Osteocyte (in vitro differentiated cells): ENCODE measurements at places on chromosomes 16 and 17.

DNA sequence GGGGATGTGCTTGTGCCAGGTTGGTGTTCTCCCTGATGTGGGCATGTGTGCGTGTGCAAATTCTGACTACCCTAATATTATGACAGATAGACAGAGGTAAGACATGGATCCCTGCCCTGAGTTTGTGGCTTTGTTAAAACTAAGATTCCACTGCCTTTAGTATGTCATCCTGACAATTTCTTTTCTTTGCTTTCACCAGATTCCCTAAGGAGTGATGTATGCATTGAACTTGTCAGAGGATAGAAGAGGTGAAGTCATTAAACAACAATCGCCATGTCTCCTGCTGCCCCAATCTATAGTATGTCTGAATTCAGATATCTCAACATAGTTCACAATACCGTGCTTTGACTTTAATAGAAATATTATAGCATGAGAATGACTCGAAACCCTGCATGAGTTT is 137.1 kb upstream of the ELAC2 start:
- H3K27ac ChIP-seq, result no peak overlapping the region
- no peaks in the 10 kb centered on the region for H3K36me3 ChIP-seq
- peaks cover 5% of the 10 kb centered on the region for H3K27me3 ChIP-seq
- H3K4me3 ChIP-seq, result no peak overlapping the region

GRCh38 chr16:23410176-23410575 is 42.8 kb downstream of the COG7 start:
- H3K27ac ChIP-seq, result peak overlapping the region; percentile 42
- no peak for DNase-seq
- H3K4me3 ChIP-seq, result no peak overlapping the region

DNA sequence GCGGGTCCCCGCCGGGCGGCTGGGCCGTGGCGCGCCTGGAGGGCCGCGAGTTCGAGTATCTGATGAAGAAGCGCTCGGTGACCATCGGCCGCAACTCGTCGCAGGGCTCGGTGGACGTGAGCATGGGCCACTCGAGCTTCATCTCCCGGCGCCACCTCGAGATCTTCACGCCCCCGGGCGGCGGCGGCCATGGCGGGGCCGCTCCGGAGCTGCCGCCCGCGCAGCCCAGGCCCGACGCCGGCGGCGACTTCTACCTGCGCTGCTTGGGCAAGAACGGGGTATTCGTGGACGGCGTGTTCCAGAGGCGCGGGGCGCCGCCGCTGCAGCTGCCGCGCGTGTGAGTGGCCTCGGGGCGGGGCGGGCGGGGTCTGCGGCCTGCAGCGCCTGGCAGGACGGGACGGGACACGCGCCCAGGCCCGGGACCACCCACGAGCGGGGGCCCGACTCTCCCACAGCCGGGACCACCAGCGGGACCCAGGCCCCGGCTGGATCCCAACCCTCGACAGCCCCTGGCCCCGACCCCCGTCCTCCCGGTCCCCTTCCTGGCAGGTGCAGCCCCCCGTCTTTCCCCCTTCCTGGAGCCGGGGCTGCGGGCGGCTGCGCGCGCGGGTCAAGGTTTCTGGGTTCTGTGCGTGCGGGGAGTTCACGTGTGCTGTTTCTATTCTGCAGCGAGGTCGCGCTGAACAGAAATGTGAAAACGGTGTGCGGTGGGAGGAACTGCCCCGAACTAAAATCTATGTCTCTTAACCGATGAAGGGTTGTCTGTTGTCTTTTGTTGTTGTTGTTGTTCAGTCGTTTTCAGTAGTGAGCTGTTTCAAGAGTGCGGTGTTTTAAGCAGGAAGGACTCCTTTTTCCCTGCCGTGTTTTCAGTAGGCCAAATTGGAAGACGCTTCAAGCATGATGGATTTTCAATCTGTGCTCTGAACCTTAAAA is 705 bp downstream of the FOXK2 start:
- H3K36me3 ChIP-seq, result no peaks in the 10 kb centered on the region
- no peak for DNase-seq
- peak overlapping the region; percentile 82 for H3K27ac ChIP-seq
- peak overlapping the region; percentile 87 for H3K4me3 ChIP-seq

DNA sequence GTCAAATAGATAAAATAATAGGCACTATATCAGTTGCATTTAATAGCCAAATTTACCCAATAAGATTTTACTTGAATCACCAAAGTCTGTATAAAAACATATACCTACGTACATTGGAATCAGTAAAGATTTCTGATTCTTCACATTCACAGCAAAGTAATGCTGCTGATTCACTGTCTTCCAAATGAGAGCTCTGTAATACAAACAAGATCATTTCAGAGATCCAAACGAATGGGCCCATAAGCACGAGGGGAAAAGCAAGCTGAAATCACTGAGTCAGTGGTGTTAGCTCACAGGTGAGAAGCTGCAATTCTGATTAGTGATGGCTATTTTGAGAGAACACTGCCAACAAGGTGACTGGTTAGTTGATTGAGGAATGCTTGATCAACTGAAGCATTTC is 81.3 kb downstream of the SSH2 start:
- H3K27me3 ChIP-seq, result no peaks in the 10 kb centered on the region
- H3K36me3 ChIP-seq, result peaks cover 5% of the 10 kb centered on the region
- H3K4me3 ChIP-seq, result no peak overlapping the region
- no peak for DNase-seq
- H3K4me1 ChIP-seq, result peaks cover 15% of the 10 kb centered on the region
- no peak overlapping the region for H3K27ac ChIP-seq

GRCh38 chr16:54175552-54176375 is 110.8 kb downstream of the IRX3 start:
- H3K4me3 ChIP-seq, result no peak overlapping the region
- H3K36me3 ChIP-seq, result no peaks in the 10 kb centered on the region
- no peak for DNase-seq
- H3K27ac ChIP-seq, result no peak overlapping the region
- H3K4me1 ChIP-seq, result peaks cover 4% of the 10 kb centered on the region
- H3K27me3 ChIP-seq, result peaks cover 79% of the 10 kb centered on the region

- peaks cover 19% of the 10 kb centered on the region for H3K36me3 ChIP-seq
- no peak for DNase-seq
- peak overlapping the region; percentile 87 for H3K4me3 ChIP-seq
- H3K4me1 ChIP-seq, result peaks cover 33% of the 10 kb centered on the region
Measured at GRCh38 chr17:81683208-81683583, 401 bp downstream of the ARL16 start.

- DNase-seq, result no peak
- no peaks in the 10 kb centered on the region for H3K36me3 ChIP-seq
- no peaks in the 10 kb centered on the region for H3K4me1 ChIP-seq
- H3K27ac ChIP-seq, result no peak overlapping the region
- no peak overlapping the region for H3K4me3 ChIP-seq
Measured at GRCh38 chr17:49742166-49742638, 21.7 kb downstream of the FAM117A start.

- no peak overlapping the region for H3K27ac ChIP-seq
- DNase-seq, result no peak
- no peak overlapping the region for H3K4me3 ChIP-seq
- no peaks in the 10 kb centered on the region for H3K4me1 ChIP-seq
- no peaks in the 10 kb centered on the region for H3K36me3 ChIP-seq
Measured at GRCh38 chr17:70086516-70086915, 11.5 kb downstream of the KCNJ16 start.

DNA sequence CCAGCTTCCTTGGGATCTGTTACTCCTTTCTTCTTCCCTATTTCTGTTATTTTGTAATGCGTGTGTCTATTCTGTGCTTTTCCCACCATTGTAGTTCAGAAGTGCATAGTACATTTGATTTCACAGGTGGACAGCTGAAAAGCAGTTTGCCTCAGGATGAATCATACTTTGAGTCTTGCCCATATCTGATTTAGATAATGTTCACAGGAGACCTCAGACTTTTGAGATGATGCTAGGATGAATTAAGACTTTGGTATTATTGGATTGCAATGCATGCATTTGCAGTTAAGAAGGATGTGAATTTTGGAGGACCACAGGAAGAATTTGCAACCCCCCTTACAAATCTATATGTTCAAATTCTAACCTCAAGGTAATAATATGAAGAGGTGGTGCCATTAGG is 769.6 kb downstream of the CDH11 start:
- H3K4me3 ChIP-seq, result no peak overlapping the region
- DNase-seq, result no peak
- no peaks in the 10 kb centered on the region for H3K27me3 ChIP-seq
- no peaks in the 10 kb centered on the region for H3K36me3 ChIP-seq

- H3K27me3 ChIP-seq, result no peaks in the 10 kb centered on the region
- no peak overlapping the region for H3K27ac ChIP-seq
- no peaks in the 10 kb centered on the region for H3K36me3 ChIP-seq
Measured at GRCh38 chr16:63385714-63386432, 1349.6 kb upstream of the CDH8 start.

DNA sequence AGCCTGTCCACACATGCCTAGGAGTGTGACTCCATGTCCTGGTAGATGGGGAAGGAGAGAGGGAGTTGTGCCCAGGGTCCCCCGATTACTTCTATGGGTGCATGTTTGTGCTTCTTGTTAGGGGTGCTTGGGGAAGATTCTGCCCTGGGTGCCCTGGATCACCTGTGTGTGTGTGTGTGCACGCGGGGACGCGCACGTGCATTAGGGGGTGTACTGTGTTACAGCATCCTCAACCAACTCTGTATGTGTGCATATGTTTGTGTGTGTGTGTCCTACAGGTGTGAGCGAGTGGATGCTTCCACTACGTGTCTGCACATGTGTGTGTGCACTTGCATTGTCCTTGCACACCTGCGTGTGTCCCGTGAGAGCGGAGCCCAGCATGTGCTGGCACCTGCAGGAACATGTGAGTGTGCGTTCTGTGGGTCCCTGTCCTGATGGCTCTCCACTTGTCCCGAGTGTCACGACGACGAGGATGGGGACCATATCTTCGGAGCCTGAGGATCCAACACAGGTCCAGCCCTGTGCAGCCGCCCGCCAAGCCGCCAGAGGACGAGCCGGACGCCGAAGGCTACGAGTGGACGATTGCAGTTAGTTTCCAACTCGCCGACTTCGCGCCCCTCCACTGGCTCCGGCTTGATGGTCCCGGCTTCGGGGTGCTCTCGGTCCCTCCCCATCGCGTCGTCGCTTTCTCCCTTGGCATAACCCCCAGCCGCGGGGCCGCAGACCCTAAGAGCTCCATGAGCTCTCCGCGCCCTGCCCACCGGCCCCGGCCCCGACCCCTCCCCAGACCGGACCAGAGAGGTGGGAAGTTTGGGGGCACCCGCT is 6.0 kb upstream of the TBC1D3B start:
- DNase-seq, result peak; percentile 92
- peaks cover 7% of the 10 kb centered on the region for H3K4me1 ChIP-seq
- H3K27ac ChIP-seq, result no peak overlapping the region
- no peaks in the 10 kb centered on the region for H3K36me3 ChIP-seq
- H3K4me3 ChIP-seq, result peak overlapping the region; percentile 58
- peaks cover 43% of the 10 kb centered on the region for H3K27me3 ChIP-seq

DNA sequence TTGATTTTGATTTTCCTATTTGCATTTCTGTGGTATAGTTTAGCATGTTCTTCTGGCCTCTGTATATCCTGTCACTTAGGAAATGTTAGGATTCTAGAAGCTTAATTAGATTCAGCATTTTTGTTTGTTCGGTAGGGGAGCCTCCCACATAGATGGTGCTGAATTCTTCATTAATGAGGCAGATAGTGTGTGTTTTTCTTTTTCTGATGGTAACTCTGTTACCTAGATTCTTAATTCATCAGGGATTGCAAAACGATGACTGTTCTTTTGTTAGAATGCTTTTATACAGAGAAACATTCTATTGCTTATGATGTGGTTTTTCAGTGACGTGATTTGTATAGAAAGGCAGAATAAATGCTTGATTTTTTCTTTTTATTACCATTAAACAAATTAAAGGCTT is 19.0 kb downstream of the BANP start:
- H3K27ac ChIP-seq, result no peak overlapping the region
- H3K36me3 ChIP-seq, result peaks cover 15% of the 10 kb centered on the region
- H3K4me3 ChIP-seq, result no peak overlapping the region
- H3K4me1 ChIP-seq, result peaks cover 19% of the 10 kb centered on the region

GRCh38 chr17:27403480-27404005 is 52.7 kb upstream of the KSR1 start:
- H3K27me3 ChIP-seq, result no peaks in the 10 kb centered on the region
- no peak overlapping the region for H3K4me3 ChIP-seq
- H3K36me3 ChIP-seq, result no peaks in the 10 kb centered on the region
- DNase-seq, result no peak

DNA sequence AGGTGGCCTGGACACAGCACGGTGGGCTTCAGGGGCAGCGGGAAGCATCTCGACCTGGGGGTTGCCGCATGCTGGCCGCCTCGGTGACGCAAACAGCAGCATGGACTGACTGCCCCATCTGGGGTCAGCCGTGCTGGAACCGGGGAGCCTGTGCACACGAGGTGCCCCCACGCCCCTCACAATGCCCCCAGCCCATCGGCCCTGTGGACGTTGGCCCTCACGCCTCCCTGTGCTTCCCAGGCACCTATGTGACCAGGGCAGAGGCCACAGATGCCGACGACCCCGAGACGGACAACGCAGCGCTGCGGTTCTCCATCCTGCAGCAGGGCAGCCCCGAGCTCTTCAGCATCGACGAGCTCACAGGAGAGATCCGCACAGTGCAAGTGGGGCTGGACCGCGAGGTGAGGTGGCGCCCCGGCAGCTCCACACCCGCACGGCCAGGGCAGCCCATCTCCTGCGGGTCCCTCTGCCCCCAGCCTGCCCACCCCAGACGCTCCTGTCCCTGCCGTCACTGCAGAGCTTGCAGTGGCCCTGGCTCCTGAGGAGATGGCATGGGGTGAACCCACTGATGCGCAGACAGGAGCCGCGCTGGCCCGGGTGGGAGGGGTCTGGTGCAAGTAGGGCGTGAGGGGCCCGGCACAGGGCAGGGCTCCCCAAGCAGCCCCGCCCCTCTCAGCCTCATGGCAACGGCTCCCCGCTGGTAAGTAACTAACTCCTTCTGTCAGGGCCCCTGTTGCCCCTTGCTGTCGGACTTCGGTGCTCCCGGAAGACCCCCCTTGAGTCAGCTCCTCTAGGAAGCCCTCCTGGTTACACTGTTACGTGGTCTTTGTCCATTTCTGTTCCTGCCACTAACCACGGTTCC is 13.6 kb downstream of the CDH15 start:
- H3K36me3 ChIP-seq, result no peaks in the 10 kb centered on the region
- no peak overlapping the region for H3K27ac ChIP-seq
- H3K4me1 ChIP-seq, result no peaks in the 10 kb centered on the region
- no peak overlapping the region for H3K4me3 ChIP-seq

GRCh38 chr17:15398291-15398690 is 56.9 kb upstream of the TEKT3 start:
- peaks cover 31% of the 10 kb centered on the region for H3K4me1 ChIP-seq
- H3K27ac ChIP-seq, result no peak overlapping the region
- no peaks in the 10 kb centered on the region for H3K27me3 ChIP-seq
- H3K36me3 ChIP-seq, result no peaks in the 10 kb centered on the region
- DNase-seq, result no peak
- H3K4me3 ChIP-seq, result no peak overlapping the region

GRCh38 chr16:12220766-12221165 is 244.2 kb downstream of the SNX29 start:
- no peaks in the 10 kb centered on the region for H3K27me3 ChIP-seq
- H3K27ac ChIP-seq, result no peak overlapping the region
- no peaks in the 10 kb centered on the region for H3K36me3 ChIP-seq
- no peaks in the 10 kb centered on the region for H3K4me1 ChIP-seq
- H3K4me3 ChIP-seq, result no peak overlapping the region
- DNase-seq, result no peak

GRCh38 chr17:77460514-77461046 is 319.8 kb downstream of the SEC14L1 start:
- H3K4me1 ChIP-seq, result peaks cover 61% of the 10 kb centered on the region
- H3K27me3 ChIP-seq, result no peaks in the 10 kb centered on the region

GRCh38 chr17:64540118-64540776 is 33.5 kb downstream of the CEP95 start:
- H3K36me3 ChIP-seq, result peaks cover 43% of the 10 kb centered on the region
- H3K4me1 ChIP-seq, result peaks cover 6% of the 10 kb centered on the region
- H3K4me3 ChIP-seq, result no peak overlapping the region
- no peak overlapping the region for H3K27ac ChIP-seq

- H3K4me1 ChIP-seq, result peaks cover 59% of the 10 kb centered on the region
- peaks cover 12% of the 10 kb centered on the region for H3K27me3 ChIP-seq
- no peak for DNase-seq
- peak overlapping the region; percentile 32 for H3K27ac ChIP-seq
- no peaks in the 10 kb centered on the region for H3K36me3 ChIP-seq
- H3K4me3 ChIP-seq, result no peak overlapping the region
Measured at GRCh38 chr16:13959626-13960025, 39.7 kb downstream of the ERCC4 start.
